Esophagus muscularis mucosa (tissue), 4 donors: ENCODE measurements at places on chromosomes 11 and 22.

GRCh38 chr11:131962818-131963217 is 592.4 kb downstream of the NTM start:
- no peak for DNase-seq

DNA sequence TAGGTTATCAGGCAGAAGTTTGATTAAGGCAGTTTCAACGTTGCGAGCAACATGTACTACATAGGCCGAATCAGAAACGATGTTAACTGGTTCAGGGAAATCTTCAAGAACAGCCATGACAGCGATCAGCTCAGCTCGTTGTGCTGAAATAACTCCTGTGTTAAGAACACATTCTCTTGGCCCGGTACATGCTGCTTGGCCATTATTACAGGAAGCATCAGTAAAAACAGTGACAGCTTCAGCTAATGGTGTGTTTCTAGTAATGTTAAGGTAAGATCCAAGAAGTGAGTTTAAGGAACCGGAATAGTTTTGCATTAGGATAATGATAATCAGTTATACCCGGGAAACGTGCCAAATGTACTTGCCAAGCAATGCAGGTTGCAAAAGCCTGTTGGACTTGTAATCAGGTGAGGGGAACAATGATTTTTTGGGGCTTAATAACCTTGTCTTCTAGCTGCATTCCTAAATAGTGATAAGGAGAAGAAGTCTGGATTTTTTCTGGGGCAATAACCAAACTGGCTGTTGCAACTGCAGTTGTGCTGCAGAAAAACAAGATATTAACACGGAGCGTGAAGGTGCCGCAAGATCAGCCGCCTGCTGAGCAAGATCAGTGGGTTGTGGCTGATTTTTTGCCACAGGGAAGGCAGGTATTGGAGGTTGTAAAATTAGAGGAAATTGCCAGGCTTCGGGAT is 14.3 kb downstream of the OR52K1 start:
- DNase-seq: no peak

DNA sequence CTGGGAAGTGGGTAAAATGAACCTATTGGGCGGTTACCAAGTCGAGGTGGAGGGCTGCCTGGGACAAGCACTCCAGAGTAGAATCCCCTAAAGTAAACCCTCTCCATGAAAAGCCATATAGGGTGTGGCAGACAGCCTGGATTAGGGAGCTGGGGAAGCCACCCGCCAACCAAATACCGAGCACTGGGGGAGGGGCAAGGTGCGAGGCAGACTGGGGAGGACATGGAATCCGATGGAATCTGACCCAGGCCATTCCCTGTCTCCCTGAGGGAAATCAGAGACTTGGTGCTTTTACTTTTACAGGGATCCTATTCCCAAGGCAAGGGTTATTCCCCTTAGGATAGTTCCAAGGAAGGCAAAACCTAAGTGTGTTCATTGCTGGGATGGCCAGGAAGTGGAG is 130.9 kb upstream of the HSD17B12 start:
- DNase-seq: no peak

- DNase-seq: no peak
Observed at GRCh38 chr11:133058501-133058900, 473.8 kb downstream of the OPCML start.

DNA sequence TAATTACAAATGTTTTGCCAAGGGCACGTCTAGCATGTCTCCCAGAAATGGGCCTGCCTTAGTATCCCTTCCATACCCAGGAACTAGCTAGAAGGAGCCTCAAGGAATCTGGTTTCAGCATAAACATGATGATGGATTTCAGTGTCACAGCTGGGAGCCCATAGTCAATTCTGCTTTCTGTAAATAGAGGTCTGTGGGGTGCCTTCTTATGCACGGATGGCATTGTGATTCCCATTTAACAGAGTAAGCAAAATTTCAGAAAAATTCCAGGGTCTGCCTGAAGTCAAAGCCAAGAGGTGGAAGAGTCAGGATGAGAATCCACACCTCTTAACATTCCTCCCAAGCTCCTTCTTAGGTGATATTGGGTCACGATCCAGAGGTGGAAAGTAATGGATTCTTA is 12.1 kb downstream of the DUSP18 start:
- no peak for DNase-seq

- no peak for DNase-seq
Observed at GRCh38 chr11:127627629-127628457, 627.3 kb upstream of the KIRREL3 start.

- DNase-seq: no peak
Observed at GRCh38 chr11:27688076-27688475, 12.2 kb downstream of the BDNF start.

GRCh38 chr11:116931206-116931953 is 94.0 kb upstream of the APOA1 start:
- DNase-seq: no peak

DNA sequence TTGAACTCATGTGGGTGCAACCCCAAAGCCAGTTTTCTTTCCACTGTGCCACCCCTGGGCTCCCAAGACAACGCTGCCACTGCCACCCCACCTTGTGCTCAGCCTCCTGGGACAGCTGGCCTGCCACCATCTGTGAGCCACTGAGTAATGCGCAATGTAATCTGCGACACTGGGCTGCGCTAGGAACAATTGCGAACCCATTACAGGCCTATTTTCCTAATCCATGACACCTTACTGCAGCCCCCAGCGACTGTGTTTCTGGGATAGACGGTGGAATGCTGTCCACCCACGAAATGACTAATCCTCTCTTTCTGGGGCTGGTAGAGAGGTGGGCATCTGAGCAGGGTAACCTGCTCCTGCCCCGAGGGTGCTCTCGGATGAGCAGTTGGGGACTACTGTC is 22.2 kb downstream of the FLRT1 start:
- no peak for DNase-seq

DNA sequence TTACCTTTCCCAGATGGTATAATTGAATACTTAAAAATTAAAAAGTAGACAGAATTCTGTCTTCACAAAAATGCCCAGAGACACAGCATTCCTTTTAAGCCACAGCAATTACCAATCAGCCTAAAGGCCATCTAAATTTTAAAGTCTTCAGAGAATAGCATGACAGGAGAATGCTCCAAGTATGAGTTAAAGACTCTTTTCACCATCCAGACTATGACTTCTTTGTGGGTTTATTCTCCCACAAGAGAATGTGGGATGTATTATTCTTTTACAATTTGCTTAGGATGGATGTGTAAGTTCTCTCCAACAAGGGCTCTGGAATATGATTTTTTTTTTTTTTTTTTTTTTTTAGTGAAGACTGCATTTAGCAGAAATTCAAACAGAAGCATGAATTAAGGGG is 249.9 kb downstream of the TTC28 start:
- DNase-seq: no peak

DNA sequence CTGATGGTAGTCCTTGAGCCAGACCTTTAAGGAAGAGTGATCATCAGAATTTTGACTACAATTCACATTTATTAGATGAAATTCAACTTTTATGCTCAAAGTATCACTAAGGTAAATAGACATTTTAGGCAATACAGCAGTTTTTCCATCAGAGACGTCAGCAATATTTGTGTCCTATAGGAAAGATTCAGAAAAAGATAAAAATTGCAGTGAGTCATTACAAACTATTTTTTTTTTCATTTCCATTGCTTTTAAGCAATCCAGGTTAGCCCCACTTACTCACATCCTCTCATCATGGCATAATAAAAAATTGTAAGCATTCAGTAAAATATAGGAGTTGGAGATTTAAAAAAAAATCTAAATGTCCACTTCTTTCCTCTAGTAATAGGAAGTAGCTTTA is 46.9 kb downstream of the MSANTD4 start:
- DNase-seq: no peak

- no peak for DNase-seq
Observed at GRCh38 chr22:40720538-40721256, 41.4 kb downstream of the MCHR1 start.

GRCh38 chr22:46673662-46674236 is 53.6 kb downstream of the GRAMD4 start:
- no peak for DNase-seq

GRCh38 chr11:109018639-109019038 is 353.8 kb downstream of the DDX10 start:
- no peak for DNase-seq

- DNase-seq: no peak
Observed at GRCh38 chr11:57222239-57222638, 14.8 kb downstream of the APLNR start.

DNA sequence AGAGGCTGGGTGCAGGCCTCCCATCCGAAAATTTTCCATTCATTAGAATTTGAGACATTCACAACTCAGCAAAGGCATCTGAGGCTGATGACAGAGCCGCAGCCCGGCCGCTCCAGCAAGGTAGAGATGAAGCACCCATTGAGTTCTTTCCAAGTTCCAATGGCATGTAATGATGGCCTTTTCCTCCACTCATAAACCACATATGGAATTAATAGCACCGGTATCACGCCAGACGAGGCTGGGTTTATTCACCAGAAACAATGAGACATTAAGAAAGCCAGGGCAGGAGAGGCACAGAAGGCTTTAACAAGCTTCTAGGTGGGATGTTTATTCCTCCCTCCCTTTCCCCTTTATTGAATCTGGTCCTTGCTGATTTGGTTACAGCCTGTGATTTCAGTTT is 534.4 kb downstream of the MN1 start:
- no peak for DNase-seq

DNA sequence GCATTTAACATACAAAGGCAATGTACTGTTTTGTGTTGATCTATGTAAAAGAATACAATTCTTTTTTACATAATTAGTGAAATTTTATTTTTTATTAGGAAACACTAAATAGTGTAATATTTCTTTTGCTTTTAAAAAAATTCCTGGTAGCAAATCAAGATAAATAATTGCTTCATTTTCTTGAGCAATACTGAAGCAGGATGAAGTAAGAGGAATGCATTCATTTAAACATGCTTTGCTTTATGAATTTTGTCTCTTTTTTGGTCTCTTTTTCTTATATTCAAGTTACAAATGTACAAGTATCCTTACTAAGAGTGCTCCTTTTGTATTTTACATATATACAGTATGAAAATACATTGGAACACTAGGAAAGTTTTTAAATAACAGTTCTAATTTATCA is 144.4 kb upstream of the TEAD1 start:
- no peak for DNase-seq

- no peak for DNase-seq
Observed at GRCh38 chr11:64206457-64207255, at the start of gene FERMT3. TSS of gene FERMT3 (plus strand) at chr11:64206721. CDS start at chr11:64207365, 644 bp downstream.

- no peak for DNase-seq
Observed at GRCh38 chr11:87137711-87138110, 100.0 kb downstream of the TMEM135 start.

GRCh38 chr11:134243913-134244312 is 9.2 kb downstream of the THYN1 start:
- no peak for DNase-seq

GRCh38 chr11:17979770-17980371 is 33.0 kb downstream of the SERGEF start:
- no peak for DNase-seq

DNA sequence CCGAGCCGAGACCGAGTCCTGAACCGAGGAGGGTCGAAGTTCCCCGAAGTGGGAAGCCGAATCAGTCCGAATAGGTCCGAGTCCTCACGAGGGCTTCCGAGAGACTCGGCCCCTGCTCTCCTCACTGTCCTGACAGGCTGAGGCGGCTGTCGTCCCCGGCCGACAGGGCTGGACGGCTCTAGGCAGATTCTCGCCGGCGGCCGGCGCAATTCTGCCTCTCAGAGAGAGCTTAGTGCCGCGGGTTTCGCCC is 191 bp upstream of the DEAF1 start:
- DNase-seq: no peak

- no peak for DNase-seq
Observed at GRCh38 chr11:129489249-129489648, 113.6 kb downstream of the BARX2 start.

- no peak for DNase-seq
Observed at GRCh38 chr11:110085255-110085838, 7.8 kb upstream of the ZC3H12C start.

DNA sequence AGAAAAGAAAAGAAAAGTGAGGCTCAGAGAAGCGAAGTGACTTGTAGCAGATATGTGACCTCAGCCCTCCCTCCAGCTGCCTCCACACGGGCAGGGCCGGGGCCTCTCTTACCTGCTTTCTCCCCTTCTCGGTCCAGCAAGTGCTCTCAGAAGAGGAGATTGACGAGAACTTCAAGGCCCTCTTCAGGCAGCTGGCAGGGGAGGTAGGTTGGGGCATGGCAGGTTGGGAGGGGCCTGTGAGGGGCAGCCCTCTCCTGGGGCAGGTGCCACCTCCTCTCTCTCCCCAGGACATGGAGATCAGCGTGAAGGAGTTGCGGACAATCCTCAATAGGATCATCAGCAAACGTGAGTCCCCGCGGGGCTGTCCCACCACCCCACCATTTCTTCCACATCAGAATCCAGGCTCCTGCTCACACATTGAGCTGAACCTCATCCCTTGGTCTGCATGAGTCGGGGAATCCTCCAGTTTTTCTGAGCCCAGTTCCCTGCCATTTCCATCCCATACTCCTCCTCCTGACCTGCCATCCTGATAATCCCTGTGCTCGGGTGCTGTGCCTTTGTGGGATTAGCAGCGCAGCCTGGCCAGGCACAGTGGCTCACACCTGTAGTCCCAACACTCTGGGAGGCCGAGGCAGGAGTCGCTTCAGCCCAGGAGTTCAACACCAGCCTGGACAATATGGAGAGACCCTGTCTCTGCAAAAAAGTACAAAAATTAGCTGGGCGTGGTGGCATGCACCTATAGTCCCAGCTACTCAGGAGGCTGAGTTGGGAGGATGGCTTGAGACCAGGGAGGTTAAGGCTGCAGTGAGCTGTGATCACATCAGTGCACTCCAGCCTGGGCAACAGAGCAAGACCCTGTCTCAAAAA is 26.4 kb downstream of the CAPN1 start:
- DNase-seq: no peak

- no peak for DNase-seq
Observed at GRCh38 chr11:32280339-32280738, 155.0 kb downstream of the WT1 start.

DNA sequence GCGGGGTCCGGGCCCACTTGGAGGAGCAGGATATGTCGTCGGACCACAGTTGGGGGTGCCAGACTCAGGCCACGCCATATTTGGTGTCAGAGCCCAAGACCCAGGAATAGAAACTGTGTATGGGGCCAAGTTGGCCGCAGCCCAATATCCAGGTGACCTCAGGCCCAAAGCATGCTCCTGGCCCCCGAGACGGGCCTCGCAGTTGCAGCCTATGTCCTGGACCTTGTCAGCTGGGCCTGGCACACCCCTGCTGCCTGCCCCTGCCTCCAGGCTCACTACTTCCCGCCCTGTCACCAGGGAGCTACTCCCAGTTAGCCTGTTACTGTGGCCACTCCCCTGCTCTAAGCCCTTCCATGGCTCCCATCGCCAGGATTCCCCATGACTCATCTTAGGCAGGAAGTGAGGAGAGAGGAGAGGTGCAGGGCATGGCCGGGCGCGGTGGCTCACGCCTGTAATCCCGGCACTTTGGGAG is 23.1 kb downstream of the A4GALT start:
- no peak for DNase-seq

- DNase-seq: no peak
Observed at GRCh38 chr22:30266445-30267381, at the start of gene OSM. TSS of gene OSM (minus strand) at chr22:30266851. CDS start at chr22:30266799, 52 bp downstream.
